ENCODE measurements at places on chromosomes 5 and 9.

DNA sequence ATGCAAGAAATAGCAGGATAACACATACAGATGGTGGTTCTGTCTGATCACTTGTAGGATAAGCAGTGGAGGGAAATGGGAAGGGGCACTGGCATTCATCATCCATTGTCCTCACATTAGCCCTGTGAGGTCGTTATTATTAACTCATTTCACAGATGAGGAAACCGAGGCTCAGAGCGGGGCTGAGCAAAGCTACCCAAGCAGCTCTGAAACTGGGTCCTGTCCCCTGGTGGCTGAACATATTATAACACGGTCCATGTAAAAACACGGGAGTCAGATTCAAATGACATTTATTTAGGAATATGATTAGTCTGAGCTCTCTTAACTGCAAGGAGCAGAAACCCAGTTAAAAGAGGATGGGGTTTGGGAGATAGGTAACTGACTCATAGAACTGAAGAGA, 43.1 kb downstream of the HRH2 start:
- no peak for DNase-seq

- no peak for DNase-seq
Measured at GRCh38 chr9:21902136-21902535, 92.1 kb downstream of the CDKN2A start.

GRCh38 chr9:110521206-110521605, 58.3 kb downstream of the SVEP1 start:
- no peak for DNase-seq

DNA sequence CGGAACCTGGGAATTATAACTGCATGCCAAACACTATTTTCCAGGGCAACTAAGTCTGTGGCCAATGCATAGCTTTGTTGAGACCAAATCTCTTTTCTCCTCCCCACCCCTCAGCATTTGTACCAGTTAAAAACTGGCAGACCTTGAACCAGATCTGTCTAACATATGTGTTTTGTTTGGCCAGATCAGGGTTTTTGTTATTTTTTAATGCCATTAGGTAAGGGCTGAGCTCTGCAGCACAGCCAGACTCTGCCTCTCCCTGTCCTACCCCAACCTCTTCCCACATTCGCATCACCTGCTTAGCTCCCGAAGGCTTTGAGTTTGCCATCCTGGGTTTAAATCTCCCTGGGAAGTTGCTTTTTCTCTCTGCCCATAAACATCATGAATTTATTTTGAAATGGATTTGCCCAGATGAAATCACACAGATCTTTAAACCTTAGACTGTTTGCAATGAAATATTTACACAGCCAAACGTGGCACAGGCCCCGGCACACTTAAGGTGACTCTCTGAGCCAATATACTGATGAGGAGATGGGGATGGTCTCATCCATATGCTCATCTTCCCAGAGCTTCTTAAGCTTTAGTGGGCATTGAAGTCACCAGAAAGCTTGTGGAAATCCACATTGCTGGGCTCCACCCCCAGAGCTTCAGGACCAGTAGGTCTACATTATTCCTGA, 54.0 kb upstream of the ALDH1B1 start:
- DNase-seq = no peak

GRCh38 chr5:164098531-164098930, 593.1 kb downstream of the MAT2B start:
- peak; percentile 28 for DNase-seq

DNA sequence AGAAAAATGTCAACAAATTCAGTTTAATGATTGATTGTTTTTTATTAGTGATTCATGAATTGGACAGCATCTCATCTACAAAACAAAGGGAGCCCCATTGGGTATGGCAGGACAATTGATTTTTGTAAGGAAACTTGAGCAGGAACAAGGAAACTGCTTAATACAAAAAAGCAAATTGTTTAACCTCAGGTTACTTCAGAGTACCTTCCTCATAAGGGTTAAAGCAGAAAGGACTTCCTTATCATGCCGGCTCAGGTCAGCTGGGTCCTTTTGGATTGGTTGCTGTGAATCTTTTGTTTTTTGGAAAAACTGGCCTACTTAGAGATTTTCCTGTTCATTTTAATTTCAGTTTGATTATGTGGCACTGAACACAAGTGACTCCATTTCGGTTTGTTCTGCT, 211.8 kb downstream of the ARRDC3 start:
- DNase-seq = no peak

DNA sequence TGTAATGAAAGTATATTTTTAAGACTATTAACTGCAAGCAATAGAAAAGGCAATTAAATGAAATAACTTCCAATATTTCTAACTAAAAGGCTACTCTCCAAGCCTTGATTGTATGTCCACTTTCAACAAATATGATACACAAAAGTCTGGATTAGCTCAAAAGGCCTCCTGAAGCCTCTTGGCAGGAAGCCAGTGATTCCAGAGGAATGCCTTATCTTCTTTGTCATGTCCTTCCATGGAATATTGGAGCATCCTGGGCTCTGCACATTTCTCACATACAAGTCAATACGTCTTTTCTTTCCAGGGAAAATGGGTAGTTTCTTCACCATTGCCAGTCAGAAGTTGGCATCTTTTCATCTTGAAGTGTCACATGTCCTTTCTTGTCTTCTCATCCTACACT, 357.8 kb downstream of the KDM4C start:
- DNase-seq = peak; percentile 26

GRCh38 chr5:72453246-72453775, 53.9 kb downstream of the ZNF366 start:
- no peak for DNase-seq

- no peak for DNase-seq
Measured at GRCh38 chr5:127723571-127723970, 20.4 kb downstream of the CCDC192 start.

Data from fibroblast of skin of scalp (primary cell).